ENCODE measurements at places on chromosomes 16 and 17.

DNA sequence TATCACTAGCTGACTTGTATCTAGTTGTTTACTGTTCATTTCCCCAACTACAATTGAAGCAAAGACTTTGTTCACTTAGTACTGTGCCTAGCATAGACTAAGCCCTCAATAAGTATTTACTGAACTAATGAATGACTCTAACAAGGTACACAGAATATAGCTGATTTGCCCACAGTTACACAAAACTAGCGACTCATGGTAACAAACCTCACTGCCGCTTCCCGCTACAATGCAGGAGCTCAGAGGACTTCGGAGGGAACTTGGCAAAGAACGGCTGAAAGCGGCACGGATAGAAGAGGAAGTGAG, 524 bp downstream of the EFTUD2 start:
- DNase-seq, result peak; percentile 34

- DNase-seq, result peak; percentile 75
These were observed 23.8 kb downstream of the SPHK1 start for GRCh38 chr17:76408037-76408849.

- no peak for DNase-seq
These were observed 11.5 kb downstream of the CDH16 start for GRCh38 chr16:66906916-66907836.

GRCh38 chr16:85950136-85950918, 51.4 kb downstream of the IRF8 start:
- no peak for DNase-seq

DNA sequence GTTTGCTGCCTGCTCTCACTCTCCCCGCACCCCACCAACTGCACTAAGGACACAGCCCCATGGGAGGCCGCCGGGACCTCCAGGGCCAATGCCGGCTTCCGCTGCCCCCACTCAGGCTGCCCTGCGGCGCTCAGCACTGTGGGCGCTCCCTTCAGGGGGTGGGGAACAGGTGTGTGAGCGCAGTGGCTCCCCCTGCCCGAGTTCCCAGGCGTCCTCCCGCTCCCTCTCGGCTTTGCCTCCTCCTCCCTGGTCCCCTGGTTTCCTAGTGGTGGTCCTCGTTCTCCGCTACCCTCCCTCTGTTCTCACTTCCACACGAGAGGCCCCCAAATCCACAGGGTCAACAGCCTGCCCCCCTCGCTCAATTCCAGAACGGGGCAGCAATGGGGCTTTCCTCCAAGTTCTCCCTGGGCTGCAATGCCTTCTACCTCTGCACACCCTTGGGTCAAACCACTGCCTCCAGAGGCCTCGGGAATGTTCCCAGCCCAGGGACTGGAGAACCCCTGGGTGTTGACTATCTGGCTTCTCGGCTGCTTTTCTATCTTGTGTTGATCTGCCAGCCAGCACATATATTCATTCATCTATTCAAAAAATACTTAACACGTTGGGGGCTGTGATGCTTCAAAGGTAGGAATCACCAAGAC, 9.9 kb downstream of the FOXJ1 start:
- DNase-seq, result no peak

- DNase-seq, result no peak
These were observed 2.8 kb downstream of the VAT1 start for GRCh38 chr17:43019418-43019817.

- no peak for DNase-seq
These were observed 44.9 kb upstream of the KDM6B start for GRCh38 chr17:7789131-7789530.

- DNase-seq, result peak; percentile 24
These were observed 1.7 kb downstream of the CORO1A start for GRCh38 chr16:30184891-30185682.

DNA sequence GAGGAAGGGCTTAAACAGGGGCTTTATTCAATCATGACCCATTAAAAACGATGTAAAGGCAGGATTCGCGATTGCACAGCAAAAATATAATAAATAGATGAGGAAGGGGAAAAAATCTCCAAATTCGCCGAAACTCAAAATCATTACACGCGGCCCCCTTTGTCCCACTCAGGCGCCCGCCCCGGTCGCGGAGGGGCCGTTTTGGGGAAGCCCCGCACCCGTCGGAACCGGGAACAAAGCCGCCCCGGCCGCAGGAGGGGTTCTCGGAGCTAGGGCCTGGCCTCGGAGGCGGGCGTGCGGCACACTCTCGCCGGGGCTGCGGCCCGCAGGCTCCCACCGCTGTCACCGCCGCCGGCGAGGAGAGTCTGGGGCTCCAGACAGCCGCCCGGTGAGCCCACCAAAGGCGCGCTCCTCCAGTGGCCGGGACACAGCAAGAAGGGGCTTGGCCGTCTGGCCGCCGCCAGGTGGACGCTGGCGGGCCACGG, 521 bp downstream of the C16orf87 start:
- peak; percentile 21 for DNase-seq

DNA sequence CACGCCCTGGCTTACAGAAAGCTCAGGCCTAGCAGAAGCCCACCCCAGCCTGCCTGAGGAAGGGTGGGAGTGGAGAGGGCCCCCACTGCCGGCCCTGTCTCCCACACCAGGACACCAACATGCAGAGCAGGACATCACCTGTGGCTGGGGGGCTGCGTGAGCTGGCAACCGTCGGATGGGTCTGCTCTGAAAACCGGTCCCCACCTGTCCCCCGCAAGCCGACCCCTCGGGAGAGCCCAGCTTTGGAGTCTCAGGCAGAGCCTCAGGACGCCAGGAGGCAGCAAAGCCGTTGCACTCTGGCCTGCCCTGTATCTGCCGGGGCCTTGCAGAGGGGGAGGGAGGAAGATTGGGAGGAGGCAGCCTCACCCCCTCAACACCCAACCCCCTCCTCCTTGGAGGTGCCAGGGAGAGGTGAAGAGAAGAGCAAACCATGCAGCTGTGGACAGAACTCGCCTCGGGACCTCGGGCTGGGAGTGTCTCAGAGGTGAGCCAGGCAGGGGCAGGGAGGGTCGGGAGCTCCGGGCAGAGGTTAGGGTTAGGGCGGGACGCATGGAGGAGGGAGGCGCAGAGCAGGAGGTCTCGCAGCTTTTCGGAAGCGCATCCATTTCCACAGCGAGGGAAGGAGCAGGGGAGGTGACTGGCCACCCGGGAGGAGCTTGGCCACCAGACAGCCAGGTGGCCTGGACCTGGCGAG, 30.4 kb upstream of the ZC3H18 start:
- no peak for DNase-seq

DNA sequence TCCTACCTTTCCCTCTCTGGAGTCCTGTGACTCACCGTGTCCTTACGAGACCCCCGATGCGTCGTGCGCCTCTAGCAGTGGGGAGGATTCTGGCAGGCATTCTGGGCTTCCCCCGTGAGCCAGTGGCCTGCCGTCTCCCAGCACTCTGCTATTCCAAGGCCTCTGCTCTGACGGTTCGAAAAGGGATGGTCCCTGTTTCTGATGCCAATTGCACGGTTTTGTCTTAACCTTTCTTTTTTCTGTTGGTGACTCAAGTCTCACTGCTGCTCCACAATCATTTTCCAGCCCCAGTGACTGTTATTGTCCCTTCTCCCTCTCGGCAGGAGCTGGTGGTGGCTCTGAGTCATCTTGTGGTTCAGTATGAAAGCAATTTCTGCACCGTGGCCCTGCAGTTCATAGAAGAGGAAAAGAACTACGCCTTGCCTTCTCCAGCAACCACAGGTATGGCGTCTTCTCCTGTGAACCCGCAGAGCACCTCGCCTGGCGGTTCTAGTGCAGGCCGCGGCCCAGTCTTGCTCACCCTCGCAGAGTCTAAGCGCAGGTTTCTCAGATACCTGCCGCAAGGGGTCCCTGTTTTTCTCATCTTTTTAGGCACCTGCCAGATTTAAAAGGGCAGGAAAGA, 100.1 kb upstream of the CHMP6 start:
- DNase-seq, result peak; percentile 46

- no peak for DNase-seq
These were observed 28.1 kb downstream of the SCPEP1 start for GRCh38 chr17:57006040-57006439.
